Stimulated activated CD8-positive, alpha-beta memory T cell treated with anti-CD3 and anti-CD28 coated beads, Interleukin-15, amount 100 ng/mL, for 4 hours (primary cell): ENCODE measurements at places on chromosomes 7 and 10.

GRCh38 chr7:158030071-158030470 lies 557.6 kb downstream of the PTPRN2 start:
- DNase-seq = no peak

DNA sequence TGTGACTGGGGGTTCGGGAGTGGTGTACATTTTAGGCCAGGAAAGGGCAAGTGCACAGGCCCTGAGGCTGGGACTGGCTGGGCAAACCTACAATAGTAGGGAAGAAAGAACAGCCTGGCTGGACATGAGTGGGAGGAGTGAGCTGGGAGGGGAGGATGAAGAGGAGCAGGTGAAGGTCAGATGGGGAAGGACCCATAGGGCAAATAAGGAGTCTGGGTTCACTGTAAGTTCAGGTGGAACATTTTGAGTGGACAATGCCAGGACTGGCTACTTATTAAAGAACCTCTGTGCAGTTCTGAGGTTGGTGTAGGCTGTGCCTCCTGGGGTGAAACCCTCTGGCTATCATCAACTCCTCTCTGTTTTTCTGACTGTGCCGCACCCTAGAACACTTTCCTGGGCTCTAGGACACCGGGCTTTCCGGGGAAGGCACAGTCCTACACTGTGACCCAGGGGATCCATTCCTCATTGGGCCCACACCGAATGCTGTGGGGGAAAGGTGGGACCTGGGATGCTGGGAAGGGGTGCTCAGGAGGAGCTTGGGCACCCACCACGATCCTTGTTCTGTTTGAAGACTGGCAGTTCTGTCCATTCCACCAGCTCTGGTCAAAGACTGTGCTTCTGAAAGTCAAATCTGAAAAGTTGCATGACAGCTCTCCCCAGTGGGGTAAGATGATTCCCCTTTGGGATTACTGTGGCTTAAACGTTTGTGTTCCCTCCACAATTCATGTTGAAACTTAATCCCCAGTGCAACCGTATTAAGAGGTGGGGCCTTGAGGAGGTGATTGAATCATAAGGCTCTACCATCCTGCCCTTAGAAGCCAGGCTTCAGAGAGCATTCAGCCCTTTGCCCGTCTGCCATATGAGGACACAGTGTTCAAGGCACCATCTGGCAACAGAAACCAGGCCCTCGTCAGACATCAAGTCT lies 4.0 kb upstream of the MMP21 start:
- no peak for DNase-seq

DNA sequence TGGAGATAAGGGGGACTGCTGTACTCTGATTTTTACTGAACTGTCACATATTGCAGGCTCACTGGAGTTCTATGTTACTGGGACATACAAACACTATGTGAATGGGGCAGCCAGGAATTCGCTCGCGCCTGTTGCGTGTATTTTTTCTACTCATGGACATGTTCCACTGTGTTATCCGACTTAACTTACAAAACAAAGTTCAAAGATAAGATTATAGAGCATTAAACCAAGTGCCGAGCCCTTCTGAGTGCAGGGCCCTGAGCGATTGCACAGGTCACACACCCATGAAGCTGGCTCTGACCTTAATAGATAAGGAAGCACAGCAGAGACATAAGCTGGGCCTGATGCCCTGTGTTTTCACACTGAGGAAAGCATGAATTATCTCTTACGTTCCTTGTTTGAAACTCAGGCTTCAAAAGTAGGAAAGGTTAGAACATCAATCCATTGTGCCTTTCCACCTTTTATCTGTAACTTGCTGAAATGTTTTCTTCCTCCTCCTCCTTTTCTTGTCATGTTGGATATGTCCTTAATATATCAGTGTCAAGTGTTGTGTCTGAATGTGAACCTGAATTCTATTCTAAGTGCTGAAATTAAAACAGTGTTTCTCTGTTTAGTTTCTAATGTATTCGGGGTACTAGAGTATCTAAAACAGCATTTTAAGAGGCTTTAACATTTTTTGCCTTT lies 273.8 kb downstream of the AUTS2 start:
- no peak for DNase-seq

DNA sequence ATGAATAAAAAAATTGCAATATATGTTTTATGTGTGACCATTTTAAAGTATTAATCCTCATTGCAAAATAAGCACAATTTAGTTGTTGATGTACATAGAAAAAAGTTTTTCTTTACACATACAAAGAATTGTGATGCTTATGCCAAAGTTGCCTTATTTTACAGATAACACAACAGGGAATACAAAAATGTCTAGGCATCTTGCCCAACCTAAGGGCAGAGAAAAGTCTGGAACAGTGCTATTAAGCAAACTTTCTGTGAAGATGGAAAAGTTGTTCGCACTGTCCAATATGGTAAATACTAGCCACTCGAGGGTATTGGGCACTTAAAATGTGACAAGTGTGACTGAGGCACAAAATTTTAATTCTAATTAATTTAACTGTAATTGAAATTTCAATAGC lies 190.2 kb upstream of the HGF start:
- DNase-seq = no peak

DNA sequence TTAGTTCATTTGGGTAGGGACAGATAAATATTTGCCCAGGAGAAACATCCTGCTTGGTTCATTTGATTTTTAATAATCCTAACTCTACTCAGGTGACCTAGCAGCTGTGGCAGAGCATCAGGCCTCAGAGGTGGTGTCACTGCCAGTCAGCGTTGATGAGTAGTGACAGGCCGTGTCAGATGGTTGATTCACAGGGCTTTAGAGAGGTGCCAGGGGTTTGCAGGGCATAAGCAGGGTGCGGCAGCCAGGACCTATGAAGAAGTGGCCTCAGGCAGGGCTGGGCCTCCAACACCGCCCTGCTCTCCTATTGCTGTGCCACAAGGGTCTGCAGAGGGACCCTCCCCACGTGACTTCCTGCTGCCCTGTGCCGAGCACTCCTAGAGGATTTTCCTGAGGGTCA lies 128.1 kb downstream of the HECW1 start:
- DNase-seq = no peak

DNA sequence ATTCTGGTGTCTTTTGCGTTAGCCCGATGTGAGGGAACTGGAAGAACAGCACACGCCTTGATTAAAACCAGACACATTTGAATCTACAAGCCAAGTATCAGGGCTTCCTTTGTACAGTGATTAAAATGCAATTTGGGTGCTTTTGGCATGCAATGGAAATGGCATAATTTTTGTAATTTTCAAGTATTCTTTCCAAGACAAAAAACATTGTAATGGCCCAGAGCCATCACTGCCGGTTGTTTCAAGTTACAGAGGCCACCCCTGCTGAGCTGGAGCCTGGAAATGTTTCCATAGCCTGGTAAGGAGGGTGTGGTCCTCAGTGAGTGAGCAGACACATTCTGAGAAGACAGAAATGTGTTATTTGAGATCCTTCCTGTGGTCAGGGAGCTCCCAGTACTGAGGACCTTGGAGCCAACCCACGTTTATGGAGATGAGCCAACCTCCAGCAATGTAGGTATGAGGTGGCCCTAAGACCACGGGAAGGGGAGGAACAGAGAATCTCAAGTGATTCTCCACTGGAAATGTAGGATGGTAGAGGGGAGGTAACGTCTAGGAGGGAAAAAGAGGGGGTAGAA lies 20.9 kb downstream of the TEX36 start:
- DNase-seq = no peak

DNA sequence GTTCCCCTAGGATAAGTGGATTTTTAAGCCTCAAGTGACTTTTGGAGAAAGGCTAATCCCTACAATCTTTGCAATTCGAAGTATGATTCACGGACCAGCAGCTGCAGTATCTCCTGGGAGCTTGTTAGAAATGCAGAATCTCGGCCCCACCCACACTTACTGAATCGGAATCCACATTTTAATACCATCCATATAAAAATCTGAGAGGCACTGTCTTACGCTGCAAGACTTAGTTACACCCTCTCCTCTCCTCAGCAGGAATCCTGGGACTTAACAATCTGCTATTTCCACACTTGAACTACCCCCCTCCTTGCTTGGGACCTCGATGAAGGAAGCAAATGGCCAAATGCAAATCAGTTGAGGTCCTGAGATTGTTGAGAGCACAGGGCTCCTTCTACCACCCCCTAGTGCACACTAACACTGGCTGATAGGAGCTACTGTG lies 21.0 kb downstream of the ITPRIP start:
- DNase-seq = no peak

DNA sequence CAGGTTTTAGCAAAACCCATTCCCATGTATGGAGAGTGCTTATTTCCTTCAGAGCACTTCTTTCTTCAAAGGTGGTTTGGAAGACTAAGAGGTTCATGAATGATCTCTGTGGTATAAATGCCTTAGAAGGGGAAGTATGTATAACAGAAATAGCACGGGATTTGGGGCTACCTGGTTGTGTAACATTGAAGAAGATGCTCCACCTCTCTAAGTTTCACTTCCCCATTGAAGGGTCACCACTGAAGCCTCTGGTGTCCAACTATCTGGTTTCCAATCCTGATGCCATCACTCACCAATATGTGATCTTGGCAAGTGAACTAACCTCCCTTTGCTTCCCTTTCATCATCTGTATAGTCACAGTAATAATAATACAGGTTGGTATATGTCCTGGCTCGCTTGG lies 37.2 kb downstream of the CYCS start:
- no peak for DNase-seq

- no peak for DNase-seq
These were observed 139.1 kb downstream of the ATE1 start for GRCh38 chr10:121788717-121789116.

GRCh38 chr7:2460188-2460587 lies 16.0 kb downstream of the GRIFIN start:
- DNase-seq = no peak

GRCh38 chr7:88927-89231 lies 103.5 kb upstream of the FAM20C start:
- no peak for DNase-seq

DNA sequence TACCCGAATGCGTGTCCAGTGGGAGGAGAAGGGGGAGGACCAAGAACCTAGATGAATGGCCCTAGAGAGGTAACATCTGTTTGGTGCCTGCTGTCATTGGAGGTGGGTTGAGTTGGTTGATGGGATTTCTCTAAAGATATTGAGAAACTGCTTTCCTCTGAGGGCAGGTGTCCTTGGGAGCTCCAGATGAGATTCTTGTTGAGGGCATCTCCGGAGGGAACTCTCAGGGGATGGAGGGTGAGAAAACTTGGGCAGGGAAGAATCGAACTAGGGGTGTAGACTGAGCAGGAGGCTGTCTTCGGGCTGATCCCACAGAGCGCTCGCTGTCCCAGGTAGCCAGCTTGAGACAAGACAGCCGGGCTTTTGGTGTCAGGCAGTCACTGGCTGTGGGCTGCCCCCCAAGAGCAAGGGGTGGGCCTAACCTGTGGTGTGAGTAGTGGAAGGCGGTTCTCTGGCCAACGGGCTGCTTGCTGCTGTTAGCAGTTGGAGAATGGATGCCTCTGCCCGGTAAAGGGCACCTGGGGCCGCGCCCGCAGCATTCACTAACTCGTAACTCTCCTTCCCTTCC lies 3.7 kb downstream of the IRF5 start:
- no peak for DNase-seq

- DNase-seq = peak; percentile 37
These were observed 463.8 kb downstream of the KCNMA1 start for GRCh38 chr10:77173615-77174461.

DNA sequence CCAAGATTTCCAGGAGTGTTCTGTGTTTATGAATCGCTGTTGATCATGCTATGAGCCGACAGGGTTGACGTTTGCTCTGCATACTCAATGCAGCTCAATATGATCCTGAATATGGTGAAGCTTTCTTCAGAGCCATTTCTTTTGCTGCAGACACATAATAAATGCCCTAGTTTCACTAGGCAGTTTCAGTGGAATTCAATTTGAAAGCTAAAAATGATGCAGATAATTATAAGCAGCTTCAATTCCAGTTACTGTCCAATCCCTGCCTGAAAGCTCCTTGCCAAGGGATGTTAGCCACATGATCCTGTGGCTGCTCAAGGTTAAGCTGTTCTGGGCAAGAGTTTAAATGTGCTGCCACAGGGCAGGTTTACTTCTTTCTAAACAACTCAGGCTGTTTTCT lies 805.6 kb downstream of the NRG3 start:
- no peak for DNase-seq

- no peak for DNase-seq
These were observed 314.4 kb upstream of the AOAH start for GRCh38 chr7:37038706-37039105.

DNA sequence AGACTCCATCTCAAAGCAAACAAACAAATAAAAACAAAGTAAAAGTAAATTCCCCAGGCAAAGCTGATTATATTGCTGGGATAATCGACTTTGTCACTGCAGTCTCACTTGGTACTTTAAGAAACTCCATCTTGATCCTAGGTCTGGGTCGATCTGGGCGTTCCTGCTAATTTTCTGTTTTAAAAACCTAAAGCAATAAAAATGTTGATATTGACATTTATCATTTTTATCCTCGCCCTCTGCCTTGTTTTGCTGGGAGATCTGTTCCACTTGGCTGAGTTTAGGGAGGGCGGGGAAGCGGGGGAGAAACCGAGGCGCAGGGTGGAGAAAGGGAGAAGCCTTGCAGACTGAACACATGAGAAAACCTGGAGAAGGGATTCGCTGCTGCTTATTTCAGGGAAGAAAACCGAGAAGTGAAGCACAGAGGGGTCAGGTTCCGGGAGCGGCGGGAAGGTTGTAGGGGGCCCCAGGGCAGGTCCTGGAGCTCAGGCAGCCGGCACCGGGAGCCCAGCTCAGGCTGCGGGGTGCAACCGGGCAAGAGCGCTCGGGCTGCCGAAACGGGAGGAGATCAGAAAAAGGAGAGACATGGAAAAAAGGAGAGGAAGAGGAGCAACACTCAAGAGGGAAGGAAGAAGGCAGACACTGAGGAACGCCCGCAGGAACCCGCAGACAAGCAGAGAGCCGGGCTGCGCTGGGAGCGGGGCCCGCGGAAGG lies 27.3 kb upstream of the KMT2C start:
- DNase-seq = no peak

- no peak for DNase-seq
These were observed 568.4 kb downstream of the REEP3 start for GRCh38 chr10:64089648-64090047.

- no peak for DNase-seq
These were observed 4.9 kb downstream of the ZDHHC16 start for GRCh38 chr10:97450828-97451227.

DNA sequence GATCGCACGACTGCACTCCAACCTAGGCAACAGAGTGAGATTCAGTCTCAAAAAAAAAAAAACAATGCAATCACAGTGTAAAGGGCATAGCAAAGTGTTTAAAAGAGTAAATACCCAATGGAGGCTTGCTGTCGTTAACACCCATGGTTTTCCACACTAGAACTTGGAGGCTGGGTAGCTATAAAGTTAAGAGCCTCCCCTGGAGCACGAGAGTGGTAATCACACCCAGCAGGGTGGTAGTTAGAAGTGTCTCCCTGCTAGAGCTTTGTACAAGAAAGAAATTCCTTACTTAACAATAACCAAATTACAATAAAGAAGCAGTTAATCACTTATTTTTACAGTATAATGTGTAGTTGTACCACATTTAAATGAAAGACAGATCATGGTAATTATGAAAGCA lies 1078.9 kb downstream of the NRG3 start:
- no peak for DNase-seq
